Caudate nucleus (tissue), 63 donors: ENCODE measurements at places on chromosomes 2 and 18.

DNA sequence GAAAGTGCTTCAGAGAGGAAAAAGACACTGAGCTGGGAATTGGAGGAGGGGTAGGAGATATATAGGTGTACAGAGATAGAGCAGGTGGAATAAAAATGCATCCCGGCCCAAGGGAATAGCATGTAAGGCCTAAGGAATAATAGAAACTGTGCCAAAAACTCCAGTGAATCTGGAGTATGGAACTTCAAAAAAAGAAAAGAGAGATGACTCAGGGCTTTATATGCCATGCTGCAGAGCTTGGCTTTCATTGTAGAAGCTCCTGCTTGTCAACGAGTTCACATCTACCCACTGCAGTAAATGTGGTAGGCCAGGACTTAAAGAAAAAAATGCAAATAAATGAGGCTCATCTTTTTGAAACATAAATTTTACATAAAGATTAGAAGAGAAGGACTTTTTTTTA lies 131.8 kb downstream of the MREG start:
- DNase-seq, result no peak

DNA sequence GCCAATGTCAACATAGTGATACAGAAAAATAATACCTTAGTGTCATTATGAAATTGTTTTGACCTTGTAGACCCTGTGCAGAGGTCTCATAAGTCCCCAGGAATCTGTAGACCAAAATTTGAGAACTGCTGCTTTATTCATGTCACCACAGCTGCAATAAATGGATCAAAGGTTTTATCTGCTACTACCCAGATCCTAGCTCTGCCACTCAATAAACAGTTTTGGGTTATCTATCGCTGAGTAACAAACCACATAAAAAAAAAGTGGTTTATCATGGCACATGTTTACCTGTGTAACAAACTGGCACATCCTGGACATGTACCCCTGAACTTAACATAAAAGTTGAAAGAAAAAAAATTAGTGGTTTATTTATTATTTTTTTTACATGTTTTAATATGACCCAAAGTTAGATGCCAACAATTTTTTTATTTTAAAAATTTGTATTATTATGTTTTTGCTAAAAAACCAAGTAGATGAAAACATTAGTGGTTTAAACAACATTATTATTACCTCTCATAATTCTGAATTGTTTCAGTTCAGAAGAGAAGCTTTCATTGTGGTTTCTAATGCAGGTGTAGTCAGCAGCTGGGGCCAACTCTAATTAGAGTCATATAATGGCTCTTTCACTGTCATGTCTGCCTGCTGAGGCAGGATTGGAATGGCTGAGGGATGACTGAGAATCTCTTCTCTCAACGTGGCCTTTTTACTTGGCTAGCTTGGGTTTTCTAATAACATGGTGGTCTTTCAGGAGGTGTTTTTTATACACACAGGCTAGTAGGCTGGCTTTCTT lies 103.3 kb upstream of the SLC38A11 start:
- no peak for DNase-seq

GRCh38 chr2:77519888-77520506 lies 2.2 kb downstream of the LRRTM4 start:
- DNase-seq, result no peak

DNA sequence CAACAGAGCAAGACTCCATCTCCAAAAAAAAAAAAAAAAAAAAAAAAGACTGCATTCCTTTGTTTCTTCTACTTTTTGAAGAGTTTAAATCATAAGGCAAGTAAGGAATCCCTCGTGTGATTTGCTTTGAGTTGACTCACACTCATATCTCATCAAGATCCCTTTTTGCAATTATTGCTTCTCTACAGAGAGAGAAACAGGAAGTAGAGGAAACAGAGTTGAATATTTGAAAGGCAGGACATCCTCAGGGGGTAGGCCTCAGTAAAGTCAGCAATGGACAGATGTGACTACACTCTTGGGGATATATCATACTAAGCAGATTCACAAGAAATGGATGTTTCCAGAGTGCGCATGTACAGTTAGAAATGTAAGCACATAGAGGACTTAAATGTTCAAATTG lies 11.2 kb upstream of the EFR3B start:
- no peak for DNase-seq

DNA sequence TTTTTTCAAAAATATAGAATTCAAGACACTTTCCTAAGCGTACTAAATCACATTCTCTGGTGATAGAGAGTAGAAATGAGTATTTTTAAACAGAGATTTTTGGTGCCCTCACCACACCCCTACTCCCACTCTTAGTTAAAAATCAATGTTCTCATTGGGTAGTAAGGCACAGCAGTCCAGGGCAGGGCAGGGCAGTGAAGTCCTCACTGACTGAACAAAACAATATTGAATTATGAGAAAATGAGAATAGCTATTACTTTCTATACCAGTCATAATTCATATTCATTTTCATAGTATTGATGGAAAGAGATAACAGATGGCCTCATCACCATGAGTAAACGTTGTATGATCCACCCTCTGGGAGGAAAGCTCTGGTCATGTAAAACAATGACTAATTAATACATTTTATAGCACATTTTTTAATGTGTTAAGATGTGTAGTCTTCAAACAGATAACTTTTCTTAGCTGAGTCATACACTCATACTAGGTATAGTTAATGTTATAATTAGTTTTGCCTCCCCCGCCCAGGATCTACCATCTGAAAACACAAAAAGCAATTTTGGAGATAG lies 686.1 kb downstream of the KCNJ3 start:
- no peak for DNase-seq

- DNase-seq, result no peak
Observed at GRCh38 chr2:139885921-139886498, 1105.8 kb upstream of the NXPH2 start.

DNA sequence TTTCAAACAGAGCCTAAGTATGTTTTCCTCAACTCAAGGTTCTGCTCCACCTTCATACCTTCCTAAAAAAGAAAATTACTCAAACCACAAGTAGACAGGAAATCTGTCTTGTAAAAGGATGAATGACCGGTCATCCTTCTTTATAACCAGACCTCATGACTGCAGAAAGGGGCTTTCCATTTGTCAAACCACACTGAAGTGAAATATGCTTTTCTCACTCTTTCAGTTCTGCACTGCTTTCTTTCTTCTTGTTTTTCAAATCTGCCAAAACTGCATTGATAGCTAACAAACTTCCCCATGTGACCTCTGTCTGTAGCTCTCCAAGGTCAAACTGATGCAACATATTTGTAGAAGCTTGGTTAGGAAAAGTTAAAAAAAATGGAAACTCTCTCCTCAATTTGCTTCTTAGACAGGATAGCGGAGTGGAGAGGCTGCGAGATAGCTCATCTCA lies 308.9 kb upstream of the CCDC68 start:
- DNase-seq, result no peak

- no peak for DNase-seq
Observed at GRCh38 chr2:72851333-72851732, 25.5 kb upstream of the EXOC6B start.

- no peak for DNase-seq
Observed at GRCh38 chr18:9739516-9739915, 31.4 kb downstream of the RAB31 start.

- no peak for DNase-seq
Observed at GRCh38 chr2:48600917-48601316, 16.7 kb upstream of the GTF2A1L start.

GRCh38 chr18:46334868-46335281 lies 230.7 kb downstream of the HAUS1 start:
- DNase-seq, result peak; percentile 17

- DNase-seq, result no peak
Observed at GRCh38 chr18:5250603-5251002, 44.9 kb downstream of the ZBTB14 start.

DNA sequence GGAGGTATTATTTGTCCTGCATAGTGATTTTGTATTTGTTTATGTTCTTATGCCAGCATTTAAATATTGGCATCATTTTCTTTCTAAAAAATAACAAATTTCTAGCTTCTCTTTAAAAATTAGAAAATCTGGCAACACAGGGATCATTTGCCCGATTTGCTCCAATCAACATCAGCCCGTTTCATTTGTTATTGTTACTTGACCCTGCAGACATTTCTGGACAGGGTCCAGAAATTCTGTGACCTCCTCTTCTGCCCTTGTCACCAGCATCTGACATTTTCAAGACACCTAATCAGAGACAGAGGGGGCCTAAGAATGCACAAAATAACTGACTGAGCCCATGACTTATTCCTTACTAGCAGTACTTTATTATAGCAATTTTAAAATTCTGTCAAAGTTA lies 253.3 kb downstream of the MREG start:
- DNase-seq, result no peak

DNA sequence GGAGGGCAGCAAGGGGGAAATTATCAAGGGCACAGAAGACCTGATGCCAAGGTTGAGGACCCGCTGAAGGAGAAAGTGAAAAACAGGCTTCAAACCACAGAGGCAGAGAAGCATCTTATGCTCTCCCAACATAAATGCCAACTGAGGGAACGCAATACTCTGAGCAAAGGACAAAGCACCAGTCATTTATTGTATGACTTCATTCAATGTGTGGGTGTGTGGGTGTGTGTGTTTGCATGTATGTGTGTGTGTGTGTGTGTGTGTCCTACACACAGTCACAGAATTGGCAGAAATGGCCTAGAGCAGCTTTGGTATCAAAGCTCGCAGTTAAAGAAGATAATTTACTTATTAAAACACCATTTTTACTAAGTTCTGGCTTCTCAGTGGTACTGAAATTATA lies 51.4 kb downstream of the UXS1 start:
- no peak for DNase-seq

DNA sequence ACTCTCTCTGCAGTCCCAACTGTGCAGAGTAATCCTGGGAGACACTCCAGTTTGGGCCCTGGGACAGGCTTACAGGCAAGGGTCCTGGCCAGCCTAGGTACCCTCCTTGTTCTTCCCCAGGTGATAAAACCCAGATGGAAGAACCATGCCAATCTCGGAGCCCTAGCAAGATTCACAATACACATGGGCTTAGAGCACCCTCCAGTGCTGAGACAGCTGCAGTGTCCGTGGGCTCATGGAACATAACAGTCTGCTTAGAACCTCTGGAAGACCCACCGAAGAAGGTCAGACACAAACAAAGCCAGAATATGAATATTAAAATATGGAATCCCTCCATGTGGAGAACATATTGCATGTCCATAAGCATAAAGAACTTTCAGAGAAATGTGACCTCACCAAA lies 568.1 kb downstream of the KCNJ3 start:
- no peak for DNase-seq

DNA sequence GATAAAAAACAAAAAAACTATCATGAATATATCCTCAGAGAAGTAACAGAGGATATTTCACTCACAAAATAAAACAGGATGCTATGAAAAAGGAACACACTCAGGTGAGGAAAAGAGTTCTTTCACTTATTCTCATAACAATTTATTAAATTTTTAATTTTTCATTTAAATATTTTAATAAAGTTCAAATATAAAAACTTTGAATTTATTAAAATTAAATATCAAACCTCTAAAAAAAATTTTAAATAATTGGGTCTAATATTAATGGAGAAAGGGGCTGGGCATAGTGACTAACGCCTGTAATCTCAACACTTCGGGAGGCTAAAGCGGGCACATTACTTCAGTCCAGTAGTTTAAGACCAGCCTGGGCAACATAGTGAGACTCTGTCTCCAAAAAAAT lies 10.1 kb downstream of the THADA start:
- DNase-seq, result no peak

DNA sequence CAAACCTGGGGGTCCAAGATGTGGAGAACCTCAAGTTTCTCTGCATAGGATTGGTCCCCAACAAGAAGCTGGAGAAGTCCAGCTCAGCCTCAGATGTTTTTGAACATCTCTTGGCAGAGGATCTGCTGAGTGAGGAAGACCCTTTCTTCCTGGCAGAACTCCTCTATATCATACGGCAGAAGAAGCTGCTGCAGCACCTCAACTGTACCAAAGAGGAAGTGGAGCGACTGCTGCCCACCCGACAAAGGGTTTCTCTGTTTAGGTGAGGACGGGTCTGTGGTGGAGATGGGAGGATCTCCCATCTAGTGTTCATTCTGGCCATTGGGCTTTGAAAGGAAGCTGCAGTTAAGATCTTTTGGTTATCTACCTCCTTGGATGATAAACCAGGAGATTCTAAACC lies 2.9 kb downstream of the CASP10 start:
- no peak for DNase-seq

GRCh38 chr2:32495139-32495538 lies 132.7 kb upstream of the TTC27 start:
- DNase-seq, result no peak
